ENCODE measurements at places on chromosomes 6 and 20.
A peak's percentile ranks its signal among the peaks of the same experiment; 100 is the strongest.

DNA sequence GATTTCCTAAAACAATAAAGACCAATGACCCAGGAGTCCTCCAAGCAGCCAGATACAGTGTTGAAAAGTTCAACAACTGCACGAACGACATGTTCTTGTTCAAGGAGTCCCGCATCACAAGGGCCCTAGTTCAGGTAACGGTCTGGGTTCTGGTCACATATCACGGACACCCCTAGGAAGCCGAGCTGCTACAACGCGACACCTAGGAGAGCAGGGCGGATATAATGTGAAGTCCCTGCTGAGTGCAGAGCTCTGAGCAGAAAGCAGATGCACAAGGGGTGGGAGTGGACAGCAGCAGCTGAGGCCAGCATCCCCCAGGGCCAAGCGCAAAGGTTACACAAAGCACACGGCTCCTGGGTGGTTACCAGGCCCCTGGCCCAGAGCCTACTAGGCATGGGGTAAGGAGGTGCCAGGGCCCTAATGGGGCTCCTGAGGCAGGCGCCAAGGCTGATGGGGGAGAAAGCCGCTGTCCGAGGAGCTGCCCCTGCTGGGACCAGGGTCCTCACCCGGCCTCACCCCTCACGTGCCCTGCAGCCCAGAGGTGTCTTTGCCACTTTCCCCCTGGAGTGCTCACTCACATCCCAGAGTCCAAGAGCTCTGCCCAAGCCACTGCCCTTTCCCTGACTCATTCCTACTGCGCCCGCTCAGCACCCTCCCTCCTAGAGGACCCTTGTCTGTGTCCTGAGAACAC lies 8.4 kb downstream of the CST7 start:
- H3K27me3 ChIP-seq, result no peaks in the 10 kb centered on the region
- no peak overlapping the region for H3K4me3 ChIP-seq
- H3K4me1 ChIP-seq, result peaks cover 5% of the 10 kb centered on the region
- no peak overlapping the region for H3K27ac ChIP-seq
- H3K36me3 ChIP-seq, result peaks cover 48% of the 10 kb centered on the region
- DNase-seq, result no peak

- peaks cover 4% of the 10 kb centered on the region for H3K36me3 ChIP-seq
- DNase-seq, result no peak
- no peak overlapping the region for H3K4me3 ChIP-seq
- H3K27me3 ChIP-seq, result no peaks in the 10 kb centered on the region
- H3K4me1 ChIP-seq, result peaks cover 30% of the 10 kb centered on the region
- no peak overlapping the region for H3K27ac ChIP-seq
These were observed 35.4 kb downstream of the FYN start for GRCh38 chr6:111837641-111838500.

- H3K36me3 ChIP-seq, result no peaks in the 10 kb centered on the region
- no peak overlapping the region for H3K4me3 ChIP-seq
- H3K27me3 ChIP-seq, result no peaks in the 10 kb centered on the region
- no peak overlapping the region for H3K27ac ChIP-seq
- no peaks in the 10 kb centered on the region for H3K4me1 ChIP-seq
These were observed 37.6 kb upstream of the CLIC5 start for GRCh38 chr6:46053039-46053933.

- DNase-seq, result no peak
- H3K4me1 ChIP-seq, result peaks cover 4% of the 10 kb centered on the region
- H3K27ac ChIP-seq, result peak overlapping the region; percentile 33
- no peaks in the 10 kb centered on the region for H3K27me3 ChIP-seq
- no peak overlapping the region for H3K4me3 ChIP-seq
These were observed 39.7 kb downstream of the SH3BGRL2 start for GRCh38 chr6:79670789-79671188.

- H3K4me1 ChIP-seq, result no peaks in the 10 kb centered on the region
- H3K27me3 ChIP-seq, result peaks cover 4% of the 10 kb centered on the region
- DNase-seq, result no peak
- H3K4me3 ChIP-seq, result no peak overlapping the region
- H3K36me3 ChIP-seq, result no peaks in the 10 kb centered on the region
These were observed 8.5 kb upstream of the KIF6 start for GRCh38 chr6:39733704-39734103.

DNA sequence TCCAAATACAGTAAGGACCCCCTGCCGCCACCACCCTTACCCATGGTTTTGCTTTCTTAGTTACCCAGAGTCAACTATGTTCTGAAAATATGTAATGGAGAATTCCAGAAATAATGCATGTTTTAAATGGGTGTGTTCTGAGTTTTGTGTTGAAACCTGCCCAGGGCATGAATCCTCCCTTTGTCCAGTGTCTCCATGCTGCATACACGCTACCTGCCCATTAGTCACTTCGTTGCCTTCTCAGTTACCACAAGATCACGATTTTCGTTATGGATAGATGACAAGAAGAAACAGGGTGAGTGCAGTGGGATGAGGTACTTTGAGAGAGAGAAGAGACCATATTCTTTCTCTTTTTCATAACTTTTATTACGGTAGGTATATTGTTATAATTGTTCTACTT lies 10.6 kb downstream of the FARS2 start:
- H3K4me1 ChIP-seq, result no peaks in the 10 kb centered on the region
- no peak overlapping the region for H3K27ac ChIP-seq
- no peak for DNase-seq
- H3K36me3 ChIP-seq, result no peaks in the 10 kb centered on the region

GRCh38 chr20:57508831-57509230 lies 16.1 kb downstream of the CTCFL start:
- no peaks in the 10 kb centered on the region for H3K4me1 ChIP-seq
- H3K27me3 ChIP-seq, result no peaks in the 10 kb centered on the region
- no peak overlapping the region for H3K4me3 ChIP-seq
- H3K27ac ChIP-seq, result no peak overlapping the region
- H3K36me3 ChIP-seq, result no peaks in the 10 kb centered on the region

GRCh38 chr6:143515061-143515760 lies 3.7 kb upstream of the FUCA2 start:
- no peak overlapping the region for H3K4me3 ChIP-seq
- H3K36me3 ChIP-seq, result no peaks in the 10 kb centered on the region
- no peaks in the 10 kb centered on the region for H3K27me3 ChIP-seq
- H3K4me1 ChIP-seq, result peaks cover 5% of the 10 kb centered on the region
- no peak overlapping the region for H3K27ac ChIP-seq

- H3K4me3 ChIP-seq, result no peak overlapping the region
- peak overlapping the region; percentile 47 for H3K27ac ChIP-seq
- peaks cover 90% of the 10 kb centered on the region for H3K4me1 ChIP-seq
- DNase-seq, result no peak
- no peaks in the 10 kb centered on the region for H3K27me3 ChIP-seq
- H3K36me3 ChIP-seq, result no peaks in the 10 kb centered on the region
These were observed 36.2 kb downstream of the SUN5 start for GRCh38 chr20:32967961-32968457.
